Stimulated activated naive CD4-positive, alpha-beta T cell treated with Interleukin-2 at 50 U/mL for 16 hours (primary cell): ENCODE measurements at places on chromosomes 2 and 18.

DNA sequence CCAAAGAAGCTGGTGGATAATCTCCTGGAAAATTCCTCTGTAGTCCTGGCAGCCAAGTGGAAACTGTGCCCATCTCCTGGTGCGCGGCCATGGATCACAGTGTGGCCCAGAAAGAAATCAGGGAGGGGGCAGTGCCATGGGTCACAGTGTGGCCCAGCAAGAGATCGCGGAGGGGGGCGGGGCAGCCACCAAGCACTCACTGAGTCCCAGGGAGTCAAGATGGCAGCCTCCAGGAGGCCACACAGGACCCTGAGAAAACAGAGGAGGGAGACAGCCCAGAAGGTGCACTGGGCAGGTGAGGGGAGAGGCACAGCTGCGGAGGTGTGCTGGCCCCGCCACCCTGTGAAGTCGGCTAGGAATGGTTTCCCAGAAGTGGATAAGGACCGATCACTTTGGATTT is 8.1 kb upstream of the ATP6V1B1 start:
- DNase-seq, result no peak

GRCh38 chr2:72096181-72096580 is 51.5 kb downstream of the CYP26B1 start:
- no peak for DNase-seq

- no peak for DNase-seq
Measured at GRCh38 chr2:5969303-5969702, 277.1 kb downstream of the SOX11 start.

GRCh38 chr2:30273574-30273929 is 42.2 kb downstream of the LBH start:
- DNase-seq, result peak; percentile 27

GRCh38 chr2:37232131-37232933 is 874 bp downstream of the NDUFAF7 start:
- peak; percentile 28 for DNase-seq

- no peak for DNase-seq
Measured at GRCh38 chr18:54608028-54608642, 17.1 kb downstream of the DYNAP start.

- DNase-seq, result no peak
Measured at GRCh38 chr2:146874260-146874658, 970.6 kb upstream of the ACVR2A start.

DNA sequence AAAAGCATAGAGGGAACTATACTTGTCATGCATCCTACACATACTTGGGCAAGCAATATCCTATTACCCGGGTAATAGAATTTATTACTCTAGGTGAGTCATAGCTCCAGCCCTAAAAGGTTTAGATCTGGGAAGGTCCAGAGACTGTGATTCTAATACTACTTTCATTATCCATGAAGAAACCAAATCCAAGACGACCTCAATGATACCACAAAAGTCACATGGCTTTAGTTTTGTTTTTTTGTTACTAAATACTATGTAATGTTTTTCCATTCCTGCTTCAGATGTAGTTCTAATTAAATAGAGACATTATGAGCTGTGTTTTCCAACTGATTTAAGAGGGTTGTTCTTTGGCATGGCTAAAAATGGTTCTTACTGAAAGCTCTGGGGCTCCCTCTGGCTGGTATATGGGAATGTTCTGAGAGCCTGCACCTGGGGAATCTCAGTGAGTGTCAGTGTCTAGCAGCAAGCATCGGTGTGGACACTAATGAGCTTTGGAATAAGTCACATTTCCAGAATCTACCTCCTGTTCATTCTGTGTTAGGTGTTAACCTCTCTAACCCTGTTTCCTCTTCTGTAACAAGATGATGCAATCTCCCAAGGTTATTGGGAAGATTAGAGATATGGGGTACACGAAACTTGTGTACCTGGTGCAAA is 20.5 kb upstream of the IL1RL2 start:
- DNase-seq, result no peak

GRCh38 chr2:153059338-153060052 is 341.1 kb downstream of the ARL6IP6 start:
- DNase-seq, result no peak

- DNase-seq, result no peak
Measured at GRCh38 chr18:49754866-49755265, 58.5 kb downstream of the ACAA2 start.

GRCh38 chr18:36031407-36031806 is 36.0 kb downstream of the RPRD1A start:
- DNase-seq, result no peak

DNA sequence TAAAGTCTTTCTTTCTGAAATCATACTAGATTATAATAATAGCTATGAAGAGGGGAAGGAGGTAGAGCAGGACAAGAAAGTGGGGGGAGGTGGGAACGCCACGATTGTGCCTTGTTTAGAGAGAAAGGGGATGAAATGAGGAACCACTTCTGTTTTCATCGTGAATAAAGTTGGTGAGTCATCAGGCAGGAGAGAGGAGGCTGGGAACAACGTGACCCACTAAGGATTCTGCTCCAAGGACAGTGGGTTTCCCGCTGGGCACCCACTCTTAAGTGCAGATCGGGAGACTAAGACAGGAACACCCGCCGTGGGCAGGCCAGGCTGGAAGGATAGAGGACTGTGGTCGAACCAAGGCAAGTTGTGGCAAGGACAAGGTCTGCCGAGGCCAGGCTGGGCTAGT is 158.2 kb downstream of the L3MBTL4 start:
- no peak for DNase-seq

DNA sequence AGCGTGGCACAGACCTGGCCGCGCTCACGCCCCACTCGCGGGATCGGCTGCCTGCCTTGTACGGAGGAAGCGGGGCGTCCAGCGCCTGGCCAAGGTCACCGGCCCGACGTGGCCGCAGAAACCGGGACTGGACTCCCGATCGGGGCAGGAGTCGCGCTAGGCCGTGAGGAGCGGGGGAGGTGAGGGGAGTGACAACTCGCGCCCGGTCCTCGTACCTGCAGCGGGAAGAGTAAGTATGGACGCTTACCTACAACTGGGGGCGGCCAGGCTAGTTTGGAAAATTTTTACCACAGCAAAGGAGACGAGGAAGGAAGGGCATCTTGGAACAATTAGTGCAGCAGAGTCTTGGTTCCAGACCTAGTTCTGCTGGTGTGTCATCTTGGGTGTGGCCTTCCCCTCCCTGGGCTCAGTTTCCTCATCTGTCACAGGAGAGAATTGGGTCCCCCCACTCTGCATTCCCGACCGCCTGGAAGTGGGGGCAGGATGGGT is 693 bp downstream of the UBE2F start:
- DNase-seq, result no peak

DNA sequence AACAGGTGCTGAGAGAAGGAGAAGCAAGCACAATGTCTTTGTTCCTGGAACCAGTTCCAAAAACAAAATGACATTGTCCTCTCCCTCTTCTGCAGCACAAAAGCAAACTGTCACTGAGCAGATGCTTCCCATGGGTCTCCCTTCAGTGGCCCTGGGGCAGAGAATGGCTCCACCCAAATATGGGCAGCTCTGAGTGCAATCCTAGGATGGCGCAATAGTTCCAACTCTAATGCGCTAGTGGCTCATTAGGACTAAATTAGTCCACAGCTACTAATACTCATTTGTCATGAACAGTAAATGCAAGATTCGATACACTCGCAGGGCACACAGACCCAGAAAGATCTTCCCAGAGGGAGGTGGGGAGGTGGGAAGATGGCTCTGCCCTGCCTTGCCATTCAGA is 205.2 kb upstream of the CHAC2 start:
- DNase-seq, result no peak

DNA sequence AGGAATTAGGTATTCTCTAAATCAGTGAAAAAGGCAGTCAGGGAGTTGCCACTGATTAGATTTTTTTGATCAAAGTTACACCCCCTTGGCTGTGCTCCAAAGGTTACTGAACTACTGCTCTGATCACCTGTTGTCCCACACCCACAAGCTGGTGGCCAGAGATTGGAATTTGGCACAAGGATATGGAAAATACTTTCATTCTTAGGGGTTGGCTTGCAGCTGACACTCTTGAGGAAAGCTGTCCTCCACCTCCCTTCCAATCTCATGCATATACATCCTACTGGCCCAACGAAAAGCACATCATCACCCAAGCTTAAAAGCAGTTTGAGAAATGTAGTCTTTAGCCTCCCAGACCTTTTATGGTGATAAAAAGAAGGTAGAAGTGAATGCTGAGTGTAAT is 329.5 kb upstream of the CHAC2 start:
- DNase-seq, result no peak

DNA sequence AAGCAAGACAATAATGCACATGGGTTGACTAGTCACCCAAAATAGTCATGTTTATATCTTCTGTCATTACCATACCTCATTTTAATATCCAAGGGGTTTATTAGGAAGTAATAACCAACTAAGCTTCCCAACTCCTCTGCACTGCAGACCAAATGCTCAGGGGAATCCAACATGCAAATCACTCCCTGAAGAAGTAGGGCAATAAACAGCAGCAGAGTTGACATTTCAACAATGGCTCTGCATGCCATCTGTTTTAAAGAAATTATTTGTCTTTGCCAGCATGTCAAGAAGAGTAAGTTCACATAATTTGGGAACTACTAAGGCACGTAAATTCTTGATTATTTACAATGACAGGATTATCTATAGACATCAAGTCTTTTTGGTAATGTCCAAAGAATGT is 84.4 kb upstream of the LYPD1 start:
- DNase-seq, result no peak

- DNase-seq, result no peak
Measured at GRCh38 chr2:186195696-186196095, 290.4 kb upstream of the ZC3H15 start.
